ENCODE measurements at places on chromosomes 3 and 15. TPM values are rescaled to one million over a fixed set of nuclear protein-coding genes. Genes with fewer than 3 reads are reported as not detected.

Gene P2RY14
- total RNA-seq: 0.14 TPM

Gene CD47
- total RNA-seq: 81.0 TPM

Gene GP5
- total RNA-seq: under 0.01 TPM

Gene TEX55
- total RNA-seq: not detected

Gene ANKDD1A
- total RNA-seq: 3.5 TPM

Gene CIP2A
- total RNA-seq: 58.3 TPM

Gene CELF6
- under 0.01 TPM for total RNA-seq

Gene RHCG
- not detected for total RNA-seq

Gene LRRC28
- total RNA-seq: 23.6 TPM

Gene TKT
- 312 TPM for total RNA-seq

Gene ROBO1
- 141 TPM for total RNA-seq

Gene CTXN2
- total RNA-seq: not detected

Gene SERINC4
- not detected for total RNA-seq

Gene STRC
- not detected for total RNA-seq

Gene ATG3
- 84.3 TPM for total RNA-seq

Gene CEP97
- 8.3 TPM for total RNA-seq

Gene DNAH12
- 0.14 TPM for total RNA-seq

Gene INSYN1
- total RNA-seq: 0.43 TPM

Gene INKA1
- total RNA-seq: 4.4 TPM

Gene HDC
- not detected for total RNA-seq

Gene SLC6A1
- total RNA-seq: not detected

Gene GNAT1
- total RNA-seq: not detected

Gene PLSCR1
- 42.5 TPM for total RNA-seq

Gene UBE2E2
- total RNA-seq: 16.8 TPM

Gene BUB1B
- total RNA-seq: 45.2 TPM

Gene CHRNB4
- total RNA-seq: not detected

Gene CD80
- not detected for total RNA-seq

Gene CAND2
- 3.1 TPM for total RNA-seq

Gene RFTN1
- 158 TPM for total RNA-seq

Gene CA12
- total RNA-seq: 7.3 TPM

Gene PARP15
- 0.22 TPM for total RNA-seq

Gene CYP8B1
- total RNA-seq: not detected
